ENCODE measurements at places on chromosomes 1 and 21. TPM values are rescaled to one million over a fixed set of nuclear protein-coding genes. Genes with fewer than 3 reads are reported as not detected.

The TMEM52 gene
- total RNA-seq = 2.5 TPM

The KIF14 gene
- 5.1 TPM for total RNA-seq

- peaks cover 53% of the 10 kb centered on the region for H3K4me1 ChIP-seq
- H3K36me3 ChIP-seq = no peaks in the 10 kb centered on the region
- H3K27me3 ChIP-seq = no peaks in the 10 kb centered on the region
- peak overlapping the region; percentile 95 for H3K27ac ChIP-seq
- DNase-seq = peak; percentile 74
These were observed 2.3 kb upstream of the VWA1 start for GRCh38 chr1:1432951-1433803.

- H3K4me1 ChIP-seq = no peaks in the 10 kb centered on the region
- DNase-seq = no peak
- no peak overlapping the region for H3K4me3 ChIP-seq
These were observed 23.5 kb downstream of the ANGPTL1 start for GRCh38 chr1:178847396-178847849.

The COL6A1 gene
- 611 TPM for total RNA-seq

The MROH7 gene
- 4.3 TPM for total RNA-seq

DNA sequence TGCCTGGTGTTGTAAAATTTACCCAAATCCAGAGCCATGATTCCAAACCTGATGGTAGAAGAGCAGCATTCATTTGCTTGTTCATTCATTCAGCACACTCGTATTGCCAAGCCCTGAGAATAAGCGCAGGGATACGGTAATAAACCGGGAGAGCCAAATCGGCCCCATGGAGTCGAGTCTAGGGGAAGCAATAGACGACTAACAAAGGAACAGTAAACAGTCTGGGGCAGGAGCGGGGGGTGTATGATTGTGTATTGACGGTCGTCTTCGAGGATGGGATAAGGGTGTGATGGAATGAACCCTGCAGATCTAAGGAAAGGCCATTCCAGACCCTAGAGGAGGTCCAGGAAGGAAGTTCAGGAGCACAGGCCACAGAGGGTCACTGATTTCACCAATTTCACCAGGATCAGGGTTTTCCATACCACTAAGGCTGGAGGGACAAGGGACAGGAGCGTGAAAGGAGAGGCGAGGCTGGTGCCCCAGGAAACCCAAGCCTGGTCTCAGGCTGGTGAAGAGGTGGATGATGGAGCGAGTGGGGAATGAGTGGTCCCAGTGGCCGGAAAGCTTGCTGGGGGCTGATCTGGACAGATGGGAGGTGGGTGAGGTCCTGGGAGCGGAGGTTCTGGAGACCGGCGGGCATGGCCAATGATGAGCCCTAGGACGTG, 61.1 kb upstream of the PDE9A start:
- H3K27me3 ChIP-seq = peaks cover 4% of the 10 kb centered on the region
- DNase-seq = no peak
- no peak overlapping the region for H3K27ac ChIP-seq
- H3K4me1 ChIP-seq = peaks cover 2% of the 10 kb centered on the region
- no peaks in the 10 kb centered on the region for H3K36me3 ChIP-seq

The C1QC gene
- not detected for total RNA-seq

- peak overlapping the region; percentile 66 for H3K27ac ChIP-seq
- H3K4me1 ChIP-seq = peaks cover 70% of the 10 kb centered on the region
- DNase-seq = no peak
- no peaks in the 10 kb centered on the region for H3K27me3 ChIP-seq
These were observed 199.5 kb downstream of the SIPA1L2 start for GRCh38 chr1:232430467-232430866.

GRCh38 chr1:9726406-9726805, 74.9 kb downstream of the PIK3CD start:
- no peaks in the 10 kb centered on the region for H3K27me3 ChIP-seq
- H3K36me3 ChIP-seq = peaks cover 27% of the 10 kb centered on the region
- no peak for DNase-seq
- H3K4me1 ChIP-seq = no peaks in the 10 kb centered on the region

- no peak overlapping the region for H3K4me3 ChIP-seq
- peaks cover 3% of the 10 kb centered on the region for H3K36me3 ChIP-seq
- no peaks in the 10 kb centered on the region for H3K27me3 ChIP-seq
- no peak for DNase-seq
- no peak overlapping the region for H3K27ac ChIP-seq
These were observed 20.9 kb upstream of the C2CD2 start for GRCh38 chr21:41974752-41975053.

DNA sequence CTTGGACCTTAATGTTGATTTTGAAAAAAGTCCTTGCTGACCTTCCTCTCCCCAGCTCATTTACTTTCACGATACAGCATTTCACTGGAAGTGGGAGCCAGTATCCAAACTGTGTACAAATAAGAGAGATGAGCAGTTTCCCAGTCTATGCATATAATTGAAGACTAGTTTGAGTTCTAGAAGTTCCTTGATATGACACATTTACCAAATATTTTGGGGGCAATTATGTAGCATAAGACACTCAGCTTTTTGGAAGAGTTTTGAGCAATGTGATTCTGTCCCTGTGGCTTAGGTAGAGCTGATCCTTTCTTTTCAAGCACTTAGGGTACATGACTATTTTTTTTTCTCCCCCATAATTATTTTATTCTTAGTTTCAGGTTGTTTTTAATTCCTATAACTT, 26.4 kb downstream of the GIPC2 start:
- H3K27me3 ChIP-seq = peaks cover 26% of the 10 kb centered on the region
- H3K27ac ChIP-seq = no peak overlapping the region
- DNase-seq = no peak
- peaks cover 8% of the 10 kb centered on the region for H3K4me1 ChIP-seq
- no peaks in the 10 kb centered on the region for H3K36me3 ChIP-seq
- no peak overlapping the region for H3K4me3 ChIP-seq

DNA sequence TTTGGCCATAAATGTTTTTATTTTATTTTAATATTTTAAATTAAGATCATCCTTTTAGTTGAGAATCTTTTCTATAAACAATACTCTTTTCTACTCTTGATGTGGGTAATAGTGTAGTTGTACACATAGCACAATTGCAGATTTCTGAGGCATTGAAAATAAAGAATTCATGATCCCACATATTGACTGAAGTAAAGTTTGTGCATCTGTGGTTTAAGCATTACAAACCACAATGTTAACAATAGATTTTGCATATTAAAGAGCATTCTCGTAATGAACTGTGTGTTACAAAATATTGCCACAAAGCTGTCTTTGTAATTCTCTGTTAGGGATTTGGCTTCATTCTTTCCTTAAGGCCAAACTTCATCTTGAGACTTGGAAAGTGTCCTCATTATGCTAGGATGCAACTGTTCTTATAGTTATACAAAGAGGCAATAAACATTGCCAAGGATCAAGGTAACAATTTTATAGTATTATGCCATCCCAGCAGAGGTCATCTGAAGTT, 256.8 kb downstream of the OLFM3 start:
- no peak for DNase-seq
- no peak overlapping the region for H3K4me3 ChIP-seq
- no peak overlapping the region for H3K27ac ChIP-seq
- no peaks in the 10 kb centered on the region for H3K4me1 ChIP-seq
- no peaks in the 10 kb centered on the region for H3K36me3 ChIP-seq

- no peak overlapping the region for H3K27ac ChIP-seq
- H3K4me1 ChIP-seq = peaks cover 9% of the 10 kb centered on the region
- no peaks in the 10 kb centered on the region for H3K27me3 ChIP-seq
- DNase-seq = no peak
- no peak overlapping the region for H3K4me3 ChIP-seq
- peaks cover 31% of the 10 kb centered on the region for H3K36me3 ChIP-seq
These were observed 68.9 kb upstream of the DMRTA2 start for GRCh38 chr1:50492142-50492541.

DNA sequence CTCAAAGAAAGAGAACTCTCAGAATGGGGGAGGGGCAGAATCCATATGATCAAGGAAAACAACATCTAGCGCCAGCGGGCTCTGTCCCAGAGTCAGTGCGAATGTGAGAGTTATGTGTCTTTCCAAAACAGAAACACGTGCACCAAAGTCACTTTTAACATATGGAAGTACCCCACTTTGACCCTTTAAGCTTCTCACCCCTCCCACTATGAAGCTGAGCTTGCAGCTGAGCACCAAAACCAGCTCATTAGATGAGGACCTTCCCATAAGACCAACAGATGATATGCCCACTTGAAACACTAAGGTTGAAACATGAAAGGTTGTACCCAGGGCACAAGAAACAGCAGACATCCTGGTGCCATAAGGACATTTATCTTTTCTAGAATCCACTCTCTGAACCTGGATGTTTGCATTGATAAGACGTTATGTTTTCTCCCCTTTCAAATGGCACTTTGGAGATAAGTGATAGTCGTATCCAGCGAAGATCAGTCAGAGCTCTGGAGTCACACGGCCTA, 171.0 kb downstream of the TGFBR3 start:
- H3K4me1 ChIP-seq = peaks cover 30% of the 10 kb centered on the region
- no peak overlapping the region for H3K27ac ChIP-seq
- DNase-seq = no peak
- peaks cover 5% of the 10 kb centered on the region for H3K36me3 ChIP-seq

All from mesothelial cell of epicardium (in vitro differentiated cells).